ENCODE measurements at places on chromosomes 3 and 15.

GRCh38 chr3:183212565-183212964 is 40.5 kb upstream of the B3GNT5 start:
- no peak for DNase-seq

DNA sequence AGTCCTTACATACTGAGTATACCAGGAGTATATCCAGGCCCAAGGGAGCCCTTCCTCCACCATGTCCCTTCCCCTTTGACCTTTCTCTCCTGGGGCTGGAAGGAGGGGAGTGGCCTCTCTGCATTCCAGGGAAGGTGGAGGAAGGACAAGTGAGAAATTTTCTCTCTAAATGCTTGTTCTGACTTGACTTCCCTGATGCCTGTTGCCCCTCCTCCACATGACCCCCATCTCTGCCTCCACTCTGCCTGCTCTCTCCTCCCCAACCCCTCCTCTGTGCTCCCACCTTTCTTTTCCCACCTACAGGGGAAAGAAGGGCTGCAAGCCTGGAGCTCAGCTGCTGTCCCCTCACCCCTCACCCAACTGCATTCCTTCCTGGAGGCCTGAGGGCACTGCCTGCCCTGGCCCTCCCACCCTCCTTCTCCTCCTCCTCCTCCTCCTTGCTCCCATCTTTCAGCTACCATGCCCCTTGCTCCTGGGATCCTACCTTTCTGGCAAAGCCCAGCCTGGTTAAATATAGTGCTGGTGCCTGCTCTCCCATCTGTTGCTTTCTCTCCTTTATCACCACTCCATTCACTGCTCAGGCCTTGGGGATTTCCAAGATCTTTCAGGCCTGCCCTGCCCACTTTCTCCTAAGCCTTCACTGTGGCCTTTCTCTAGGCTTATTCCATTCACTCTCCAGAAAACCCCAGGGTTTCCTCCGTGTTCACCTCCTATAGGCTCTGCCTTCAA is 8.5 kb upstream of the DAG1 start:
- DNase-seq, result no peak

DNA sequence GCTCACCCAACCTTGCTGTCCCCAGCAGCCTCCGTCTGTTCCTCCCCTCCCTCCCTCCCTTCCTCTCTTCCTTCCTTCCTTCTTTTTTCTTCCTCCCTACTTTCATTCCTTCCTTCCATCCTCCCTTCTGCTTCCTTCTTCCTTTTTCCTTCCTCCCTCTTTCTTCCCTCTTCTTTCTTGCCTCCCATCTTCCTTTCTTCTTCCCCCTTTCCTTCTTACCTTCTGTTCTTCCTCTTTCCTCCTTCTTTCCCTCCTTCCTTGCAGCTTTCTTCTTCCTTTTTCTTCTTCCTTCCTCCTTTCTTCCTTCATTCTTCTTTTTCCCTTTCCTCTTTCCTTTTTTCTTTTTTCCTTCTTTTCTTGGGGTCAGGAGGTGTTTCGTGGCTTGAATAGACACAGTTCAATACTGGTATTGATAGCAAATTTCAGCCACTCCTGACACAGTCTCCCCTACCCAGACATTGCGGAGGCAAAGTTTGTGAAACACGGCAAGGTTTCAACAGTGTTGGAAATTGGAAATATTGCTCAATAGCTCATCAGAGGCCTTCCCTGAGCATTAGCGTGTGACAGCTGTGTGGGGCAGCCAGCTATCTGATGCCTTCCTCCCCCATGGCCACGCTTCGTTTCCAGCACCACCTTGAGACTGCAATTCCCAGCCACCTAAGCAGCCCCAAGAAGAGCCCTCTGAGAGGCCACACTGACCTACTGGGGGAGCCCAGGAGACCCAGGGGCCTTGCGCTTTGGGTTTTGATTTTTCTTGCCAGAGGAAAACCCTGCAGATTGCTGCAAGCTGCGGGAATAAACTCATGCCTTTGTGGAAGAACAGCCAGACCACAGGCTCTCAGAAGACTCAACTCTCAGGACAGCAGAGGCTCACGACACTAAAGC is 82.2 kb downstream of the KLF15 start:
- no peak for DNase-seq

DNA sequence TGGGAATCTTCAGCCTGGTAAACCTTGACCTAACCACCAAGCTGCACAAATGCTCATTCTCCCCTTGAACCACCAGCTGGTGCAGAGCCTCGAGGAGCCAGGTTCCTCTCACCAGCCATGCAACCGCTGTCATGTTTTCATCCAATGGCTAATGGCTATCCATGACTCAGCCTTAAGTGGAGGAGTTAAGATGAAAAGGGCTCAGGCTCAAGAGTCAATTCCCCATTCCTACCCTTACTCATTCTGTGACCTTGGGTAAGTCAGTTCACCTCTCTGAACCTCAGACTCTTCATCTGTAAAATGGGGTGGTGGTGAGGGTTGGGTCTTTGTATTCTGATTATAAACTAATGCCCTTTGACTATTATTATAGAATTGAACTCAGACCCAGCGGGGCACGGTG is 515.6 kb downstream of the SHQ1 start:
- no peak for DNase-seq

DNA sequence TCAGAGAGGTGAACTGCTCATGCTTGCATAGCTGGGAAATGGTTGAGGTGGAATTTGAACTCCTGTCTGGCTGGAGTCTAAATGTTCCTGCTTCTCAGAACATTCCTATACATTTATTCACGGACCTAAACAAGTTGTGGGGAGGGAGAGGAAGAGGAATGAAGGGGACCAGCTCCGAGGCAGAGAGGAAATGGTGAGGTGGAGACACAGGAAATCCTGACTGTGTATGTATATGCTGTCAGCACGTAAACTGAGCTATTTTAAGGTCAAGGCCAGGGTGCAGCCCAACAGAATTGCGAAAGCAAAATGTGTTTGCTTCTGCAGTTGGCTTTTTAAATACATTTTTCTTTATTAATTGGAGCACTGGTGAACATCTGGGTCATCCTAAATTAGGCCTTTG is 74.1 kb upstream of the POMGNT2 start:
- DNase-seq, result peak; percentile 91

- no peak for DNase-seq
Measured at GRCh38 chr3:6449099-6449498, 411.8 kb upstream of the GRM7 start.

GRCh38 chr15:70055601-70056051 is 42.1 kb downstream of the TLE3 start:
- no peak for DNase-seq

DNA sequence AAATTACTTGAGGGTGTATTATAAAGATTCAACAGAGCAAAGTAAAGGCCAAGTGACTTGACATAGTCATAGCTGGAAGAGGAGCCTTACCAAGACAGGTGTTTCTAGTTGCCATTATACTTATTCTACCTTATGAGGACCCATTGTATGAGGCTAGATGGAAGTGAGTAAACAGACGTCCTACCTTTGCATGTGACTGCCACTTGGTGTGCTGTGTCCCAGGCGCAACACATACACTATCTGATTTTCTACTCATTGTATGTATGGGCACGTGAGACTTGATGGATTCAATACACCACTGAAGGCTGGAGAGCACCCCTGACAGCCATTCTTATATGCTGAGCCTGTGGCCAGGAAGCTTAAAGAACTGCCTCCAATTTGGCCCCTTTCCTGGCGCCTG is 40.5 kb downstream of the BOC start:
- no peak for DNase-seq

Measured in epithelial cell of prostate (primary cell).